ENCODE measurements at places on chromosomes 3 and 15.
A peak's percentile ranks its signal among the peaks of the same experiment; 100 is the strongest.

- H3K4me3 ChIP-seq = no peak overlapping the region
- peaks cover 40% of the 10 kb centered on the region for H3K27me3 ChIP-seq
- H3K36me3 ChIP-seq = no peaks in the 10 kb centered on the region
- no peak overlapping the region for H3K27ac ChIP-seq
These were observed 71.6 kb upstream of the ACP3 start for GRCh38 chr3:132245552-132246142.

DNA sequence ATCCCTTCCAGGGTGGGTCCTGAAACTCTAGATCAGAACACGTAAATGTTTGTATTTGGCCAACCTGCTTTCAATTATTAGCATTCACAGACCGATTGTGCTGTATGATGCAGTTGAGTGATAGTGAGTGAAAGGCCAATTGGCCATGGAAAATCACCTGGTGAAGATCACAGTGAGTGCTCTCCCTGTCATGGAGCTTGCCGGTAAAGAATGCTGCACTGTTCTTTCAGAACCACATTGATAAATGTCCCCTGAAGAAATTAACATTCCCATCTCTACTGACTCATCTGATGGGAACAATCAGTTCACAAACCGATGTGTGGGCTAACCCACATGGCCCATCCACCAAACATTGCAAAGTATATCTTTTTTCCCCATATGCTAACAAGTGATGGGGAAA lies 324.8 kb upstream of the TBL1XR1 start:
- H3K4me1 ChIP-seq = peaks cover 9% of the 10 kb centered on the region
- H3K27me3 ChIP-seq = no peaks in the 10 kb centered on the region
- H3K4me3 ChIP-seq = no peak overlapping the region
- no peaks in the 10 kb centered on the region for H3K36me3 ChIP-seq

GRCh38 chr3:16277471-16277870 lies 12.5 kb downstream of the OXNAD1 start:
- no peak overlapping the region for H3K27ac ChIP-seq
- H3K27me3 ChIP-seq = no peaks in the 10 kb centered on the region
- H3K4me3 ChIP-seq = no peak overlapping the region
- peaks cover 19% of the 10 kb centered on the region for H3K36me3 ChIP-seq

- H3K4me3 ChIP-seq = no peak overlapping the region
- peaks cover 59% of the 10 kb centered on the region for H3K36me3 ChIP-seq
- H3K27ac ChIP-seq = no peak overlapping the region
- H3K4me1 ChIP-seq = peaks cover 4% of the 10 kb centered on the region
- no peak for DNase-seq
These were observed 21.3 kb downstream of the MLH1 start for GRCh38 chr3:37014620-37015019.

DNA sequence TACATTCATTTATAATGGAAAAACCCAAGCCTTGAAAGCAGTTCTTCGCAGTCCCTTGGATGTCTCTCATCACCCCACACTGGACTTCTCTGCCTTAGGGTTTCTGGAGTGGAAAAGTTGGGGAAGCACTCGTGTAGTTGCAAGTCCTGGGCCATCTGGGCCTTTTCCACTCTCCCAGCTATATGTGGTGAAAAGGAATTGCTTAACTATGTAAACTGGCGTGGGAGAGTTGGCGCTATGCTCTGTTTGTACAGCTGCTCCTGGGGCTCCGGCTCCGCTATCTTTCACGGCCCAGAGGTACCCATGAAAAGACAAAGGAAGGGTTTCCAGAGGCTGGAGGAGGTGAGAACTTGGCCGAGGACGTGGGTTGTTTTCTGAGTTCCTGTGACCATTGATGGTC lies 81.1 kb upstream of the MYZAP start:
- H3K27me3 ChIP-seq = peaks cover 39% of the 10 kb centered on the region
- no peaks in the 10 kb centered on the region for H3K4me1 ChIP-seq
- H3K4me3 ChIP-seq = no peak overlapping the region

DNA sequence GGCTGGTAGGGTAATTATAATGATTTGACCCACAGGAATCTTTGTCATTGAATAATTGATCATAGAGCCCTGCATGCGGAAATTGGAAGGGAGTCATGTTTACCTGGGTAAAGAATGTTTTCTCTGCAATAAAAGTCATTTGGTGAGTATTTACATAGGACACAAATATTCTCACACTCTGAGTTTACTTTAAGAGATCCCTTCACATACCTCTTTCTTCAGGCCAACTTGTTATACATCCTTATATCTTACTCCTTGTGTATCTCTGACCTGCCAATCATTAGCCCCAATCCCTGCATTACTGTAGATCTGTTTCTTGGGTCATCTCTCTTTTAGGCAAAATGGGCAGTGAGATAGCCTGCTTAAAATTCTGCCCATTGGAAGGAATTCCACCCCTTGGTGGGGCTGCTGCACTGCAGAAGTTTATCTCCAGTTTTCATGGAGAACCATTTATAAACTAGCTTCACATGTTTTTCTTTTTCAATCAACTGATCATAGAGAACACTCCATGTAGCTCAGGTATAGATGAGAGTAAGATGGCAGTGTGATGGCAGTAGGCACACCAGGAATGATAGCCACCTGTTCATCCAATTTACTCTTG lies 46.2 kb downstream of the ILDR1 start:
- H3K4me3 ChIP-seq = no peak overlapping the region
- H3K27ac ChIP-seq = no peak overlapping the region
- DNase-seq = no peak
- no peaks in the 10 kb centered on the region for H3K36me3 ChIP-seq

GRCh38 chr3:169390741-169391305 lies 272.7 kb downstream of the MECOM start:
- no peaks in the 10 kb centered on the region for H3K27me3 ChIP-seq
- H3K36me3 ChIP-seq = no peaks in the 10 kb centered on the region
- no peak overlapping the region for H3K27ac ChIP-seq

- no peak overlapping the region for H3K27ac ChIP-seq
- H3K27me3 ChIP-seq = no peaks in the 10 kb centered on the region
These were observed 5.7 kb downstream of the XIRP1 start for GRCh38 chr3:39186692-39187151.

DNA sequence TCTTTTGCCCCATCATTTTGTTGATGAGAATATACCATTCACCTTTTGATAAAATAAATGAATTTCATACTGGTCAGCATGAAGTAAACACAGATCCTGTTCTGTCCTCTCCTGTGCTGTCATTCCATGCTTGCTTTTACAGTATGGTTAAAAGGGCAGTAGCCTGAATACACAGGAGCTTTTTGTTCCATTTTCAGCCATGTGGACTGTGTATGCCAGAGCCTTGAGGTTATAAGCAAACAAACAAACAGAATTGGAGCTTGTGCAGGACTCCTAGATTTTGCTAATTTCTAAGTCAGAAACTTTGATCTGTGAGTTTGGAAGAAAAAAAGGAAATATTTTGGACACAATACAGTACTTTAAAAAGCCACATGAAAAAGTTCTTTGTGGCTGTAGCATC lies 91.9 kb downstream of the LRRC28 start:
- no peak overlapping the region for H3K4me3 ChIP-seq
- no peaks in the 10 kb centered on the region for H3K4me1 ChIP-seq
- no peaks in the 10 kb centered on the region for H3K27me3 ChIP-seq
- DNase-seq = no peak

DNA sequence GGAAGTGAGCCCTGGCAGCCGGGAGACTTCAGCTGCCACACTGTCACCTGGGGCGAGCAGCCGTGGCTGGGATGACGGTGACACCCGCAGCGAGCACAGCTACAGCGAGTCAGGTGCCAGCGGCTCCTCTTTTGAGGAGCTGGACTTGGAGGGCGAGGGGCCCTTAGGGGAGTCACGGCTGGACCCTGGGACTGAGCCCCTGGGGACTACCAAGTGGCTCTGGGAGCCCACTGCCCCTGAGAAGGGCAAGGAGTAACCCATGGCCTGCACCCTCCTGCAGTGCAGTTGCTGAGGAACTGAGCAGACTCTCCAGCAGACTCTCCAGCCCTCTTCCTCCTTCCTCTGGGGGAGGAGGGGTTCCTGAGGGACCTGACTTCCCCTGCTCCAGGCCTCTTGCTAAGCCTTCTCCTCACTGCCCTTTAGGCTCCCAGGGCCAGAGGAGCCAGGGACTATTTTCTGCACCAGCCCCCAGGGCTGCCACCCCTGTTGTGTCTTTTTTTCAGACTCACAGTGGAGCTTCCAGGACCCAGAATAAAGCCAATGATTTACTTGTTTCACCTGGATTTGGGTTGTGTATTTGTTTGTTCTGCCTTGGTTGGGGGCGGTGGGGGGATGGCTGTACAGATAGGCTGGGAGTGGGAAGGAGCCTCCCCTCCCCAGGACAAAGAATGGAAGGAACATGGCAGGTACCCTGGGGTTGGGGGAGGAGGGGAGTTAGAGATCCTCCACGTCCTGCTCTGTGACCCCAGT lies 2.9 kb upstream of the GRM2 start:
- peak overlapping the region; percentile 6 for H3K27ac ChIP-seq
- H3K36me3 ChIP-seq = peaks cover 13% of the 10 kb centered on the region
- H3K27me3 ChIP-seq = no peaks in the 10 kb centered on the region

DNA sequence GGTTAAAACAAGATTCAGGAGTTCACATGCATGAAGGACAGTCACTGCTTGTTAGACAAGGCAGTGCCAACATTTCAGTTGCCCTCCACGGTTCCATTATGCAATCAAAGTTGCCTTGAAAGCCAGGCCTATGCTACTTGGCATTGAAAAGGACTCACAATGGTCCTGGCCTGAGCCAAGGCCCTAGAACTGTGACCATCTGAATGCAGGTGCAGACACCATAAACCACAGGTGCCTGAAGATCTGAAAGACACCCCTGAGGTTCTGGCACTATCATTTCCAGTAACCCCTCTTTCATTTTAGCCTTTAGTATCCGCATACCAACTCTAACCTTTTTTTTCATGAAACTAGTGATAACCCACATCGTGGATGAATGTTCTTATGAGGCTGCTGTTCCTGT lies 2.8 kb downstream of the GABRA5 start:
- H3K27ac ChIP-seq = no peak overlapping the region
- no peaks in the 10 kb centered on the region for H3K36me3 ChIP-seq
- no peak for DNase-seq

DNA sequence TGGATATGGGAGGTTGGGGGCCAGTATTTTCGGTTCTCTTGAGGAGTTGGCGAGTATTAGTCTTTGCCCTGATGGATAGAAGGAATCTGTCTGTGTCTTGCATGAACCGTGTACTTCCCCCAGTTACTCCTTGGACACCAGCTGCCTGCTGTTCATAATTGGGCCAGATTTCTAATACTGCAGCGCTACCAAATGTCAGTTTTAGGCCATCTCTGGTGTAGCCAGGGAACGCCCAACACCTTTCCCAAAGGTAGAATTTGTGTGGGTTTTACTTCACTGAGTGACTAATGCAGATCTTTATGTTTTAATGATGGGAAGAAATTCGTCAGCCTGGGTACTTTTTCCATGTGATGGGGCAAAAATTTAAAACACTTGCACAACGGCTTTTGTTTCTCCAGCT lies 18.4 kb downstream of the FLNB start:
- no peaks in the 10 kb centered on the region for H3K4me1 ChIP-seq
- no peak for DNase-seq
- no peak overlapping the region for H3K4me3 ChIP-seq
- H3K27me3 ChIP-seq = no peaks in the 10 kb centered on the region
- peak overlapping the region; percentile 47 for H3K27ac ChIP-seq

GRCh38 chr15:95988574-95988887 lies 342.0 kb upstream of the NR2F2 start:
- H3K36me3 ChIP-seq = no peaks in the 10 kb centered on the region
- peak overlapping the region; percentile 74 for H3K27ac ChIP-seq
- no peak overlapping the region for H3K4me3 ChIP-seq
- DNase-seq = no peak

DNA sequence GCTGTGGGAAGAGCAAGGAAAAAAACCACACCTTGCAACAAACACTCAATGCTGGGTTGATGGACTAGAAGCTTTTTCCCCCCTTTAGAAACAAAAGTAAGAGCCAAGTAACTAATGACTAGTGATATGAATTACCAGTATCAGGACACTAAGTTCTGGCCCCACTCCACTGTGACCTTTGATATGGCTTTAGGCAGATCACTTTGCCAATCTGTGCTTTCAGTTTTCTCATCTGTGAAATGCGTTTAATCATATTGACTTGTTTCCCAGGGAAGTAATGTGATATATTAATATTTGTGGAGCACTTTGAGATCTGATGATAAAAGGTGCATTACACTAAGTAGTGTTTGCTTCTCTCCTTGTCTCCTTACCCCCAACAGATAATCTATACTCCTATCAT lies 319.3 kb upstream of the SATB1 start:
- peaks cover 61% of the 10 kb centered on the region for H3K4me1 ChIP-seq
- peaks cover 14% of the 10 kb centered on the region for H3K36me3 ChIP-seq
- H3K4me3 ChIP-seq = peak overlapping the region; percentile 44
- H3K27me3 ChIP-seq = no peaks in the 10 kb centered on the region

- H3K36me3 ChIP-seq = no peaks in the 10 kb centered on the region
- H3K27ac ChIP-seq = no peak overlapping the region
- no peaks in the 10 kb centered on the region for H3K4me1 ChIP-seq
- no peaks in the 10 kb centered on the region for H3K27me3 ChIP-seq
- DNase-seq = no peak
These were observed 14.1 kb downstream of the ARL13B start for GRCh38 chr3:93994056-93994455.

DNA sequence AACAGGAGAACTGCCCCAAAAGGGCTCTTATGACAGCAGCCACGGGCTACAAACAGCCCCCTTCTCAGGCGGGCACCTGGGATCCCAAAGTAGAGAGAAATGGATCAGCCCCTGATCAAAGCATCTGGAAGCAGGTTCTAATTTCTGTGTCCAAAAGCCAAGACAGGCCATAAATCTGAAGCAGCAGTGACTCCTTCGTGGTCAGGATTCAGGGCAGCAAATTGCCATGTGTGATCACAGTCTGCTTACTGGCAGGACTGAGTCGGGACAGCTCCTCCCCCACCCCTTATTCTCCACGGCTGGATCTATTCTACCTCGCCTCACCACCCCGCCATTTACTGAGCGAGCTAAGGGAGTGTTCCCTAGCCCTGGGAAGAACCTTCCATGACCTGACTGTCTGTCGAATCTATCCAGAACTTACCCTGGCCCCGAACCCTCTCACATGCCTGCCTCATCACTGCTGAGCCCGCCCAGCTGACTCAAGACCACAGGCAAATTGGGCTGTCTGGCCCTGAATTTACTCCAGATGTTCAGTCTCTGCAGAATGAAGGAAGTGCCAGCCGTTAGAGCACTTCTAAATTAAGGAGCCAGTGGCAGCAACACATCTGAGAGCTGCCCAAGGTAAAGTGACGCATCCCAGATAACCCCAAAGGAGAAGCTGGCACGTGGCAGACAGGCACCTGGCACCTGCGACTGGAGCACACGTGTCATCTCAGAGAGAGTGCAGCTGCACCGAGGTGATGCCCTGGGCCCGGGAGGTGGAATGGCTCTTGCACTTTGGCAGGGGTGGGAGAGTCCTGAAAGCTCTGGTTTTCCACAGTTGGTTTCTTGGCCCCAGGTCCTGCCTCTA lies 1.3 kb downstream of the LRRC15 start:
- no peak overlapping the region for H3K4me3 ChIP-seq
- H3K36me3 ChIP-seq = no peaks in the 10 kb centered on the region
- H3K27me3 ChIP-seq = peaks cover 84% of the 10 kb centered on the region
- peaks cover 3% of the 10 kb centered on the region for H3K4me1 ChIP-seq
- no peak overlapping the region for H3K27ac ChIP-seq

- H3K36me3 ChIP-seq = peaks cover 3% of the 10 kb centered on the region
- H3K27me3 ChIP-seq = peaks cover 53% of the 10 kb centered on the region
- no peak for DNase-seq
- H3K27ac ChIP-seq = no peak overlapping the region
- no peaks in the 10 kb centered on the region for H3K4me1 ChIP-seq
These were observed 40.9 kb downstream of the ONECUT1 start for GRCh38 chr15:52749258-52749657.

- H3K27ac ChIP-seq = no peak overlapping the region
- H3K27me3 ChIP-seq = no peaks in the 10 kb centered on the region
- no peak overlapping the region for H3K4me3 ChIP-seq
These were observed 358.3 kb downstream of the SHQ1 start for GRCh38 chr3:72489901-72490300.

GRCh38 chr3:192933779-192934460 lies 16.3 kb upstream of the MB21D2 start:
- H3K27ac ChIP-seq = no peak overlapping the region
- H3K4me3 ChIP-seq = no peak overlapping the region
- H3K36me3 ChIP-seq = no peaks in the 10 kb centered on the region
- DNase-seq = no peak
- no peaks in the 10 kb centered on the region for H3K27me3 ChIP-seq

Measured in effector memory CD8-positive, alpha-beta T cell (primary cell).